ENCODE measurements at places on chromosomes 5 and 9.

- DNase-seq: no peak
These were observed 311.7 kb downstream of the TRIM36 start for GRCh38 chr5:114857941-114858551.

GRCh38 chr9:92709240-92709639, 39.3 kb upstream of the IPPK start:
- DNase-seq: no peak

GRCh38 chr5:147901599-147902039, 4.7 kb downstream of the C5orf46 start:
- no peak for DNase-seq

- DNase-seq: no peak
These were observed 9.5 kb downstream of the IRX2 start for GRCh38 chr5:2741956-2742355.

DNA sequence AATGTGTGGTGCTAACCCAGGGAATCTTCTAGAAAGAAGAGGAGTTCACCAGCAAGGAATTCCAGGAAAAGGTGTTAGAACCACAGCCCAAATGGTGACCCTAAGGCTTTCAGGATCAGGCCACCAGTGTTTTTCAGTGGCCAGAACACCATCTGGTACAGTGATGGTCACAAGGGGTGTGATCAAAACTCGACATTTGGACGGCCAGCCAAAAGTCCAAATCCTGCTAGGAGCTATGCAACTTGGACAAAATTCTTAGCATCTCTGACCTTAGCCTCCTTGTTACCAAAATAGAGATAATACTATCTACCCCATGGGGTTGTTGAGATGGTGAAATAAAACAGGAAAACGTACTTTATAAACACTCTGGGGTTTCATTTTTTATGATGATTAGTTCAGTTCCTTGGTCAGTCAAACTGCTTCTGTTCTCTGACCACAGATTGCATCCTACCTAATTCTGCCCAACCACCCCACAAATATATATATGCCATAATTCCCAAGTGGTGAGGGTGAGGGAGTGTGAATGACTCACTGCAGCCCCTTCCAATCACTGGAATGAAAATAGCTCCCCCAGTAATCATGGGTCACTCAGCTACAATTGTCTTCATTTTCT, 210.3 kb downstream of the CDK5RAP2 start:
- DNase-seq: no peak

- DNase-seq: peak; percentile 61
These were observed 482 bp downstream of the CD14 start for GRCh38 chr5:140632366-140633020.

- DNase-seq: no peak
These were observed 17.1 kb downstream of the F2R start for GRCh38 chr5:76733049-76733417.

- peak; percentile 68 for DNase-seq
These were observed 13.6 kb upstream of the COL27A1 start for GRCh38 chr9:114141553-114142402.

GRCh38 chr5:156722358-156722757, 127.7 kb upstream of the PPP1R2B start:
- DNase-seq: no peak

DNA sequence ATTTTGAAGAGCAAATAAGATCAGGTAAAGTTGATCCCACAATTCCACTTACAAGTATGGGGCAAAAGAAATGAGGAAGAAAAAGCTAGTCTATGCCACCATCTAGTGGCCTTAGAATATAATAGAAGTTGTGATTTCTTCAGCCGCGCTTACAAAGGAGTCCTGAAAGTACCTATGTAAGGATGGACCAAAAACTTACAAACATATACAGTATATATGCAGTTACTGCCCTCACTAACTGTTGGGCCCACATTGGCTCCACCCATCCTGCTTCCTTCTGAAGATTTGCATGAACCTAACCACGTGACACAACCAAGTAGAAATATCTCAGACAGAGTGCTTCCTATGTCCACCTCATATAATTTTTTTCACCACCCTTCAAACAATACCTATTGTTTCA, 11.7 kb upstream of the OR13D1 start:
- no peak for DNase-seq

GRCh38 chr5:40017135-40017534, 592.4 kb upstream of the DAB2 start:
- no peak for DNase-seq

DNA sequence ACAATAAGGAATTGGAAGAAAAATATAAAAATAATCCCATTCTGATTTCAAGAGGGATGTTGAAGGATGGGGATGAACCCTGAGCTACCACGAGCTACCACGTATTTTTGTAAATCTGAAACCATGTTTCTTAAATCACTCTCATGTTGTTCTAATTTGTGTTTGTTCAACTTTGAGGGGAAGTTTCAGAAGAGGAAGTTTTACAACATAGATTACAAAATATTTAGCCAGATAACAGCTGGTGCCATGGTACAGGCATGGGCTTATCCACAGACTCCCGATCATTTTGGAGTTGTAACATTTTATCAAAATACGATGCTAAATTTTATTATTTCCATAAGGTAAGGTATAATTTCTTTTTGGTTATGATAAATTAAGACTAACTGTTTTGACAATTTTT, 15.2 kb downstream of the CCDC125 start:
- no peak for DNase-seq

GRCh38 chr5:105593011-105593760, 2030.6 kb upstream of the NUDT12 start:
- DNase-seq: no peak

- DNase-seq: peak; percentile 43
These were observed 852 bp downstream of the ARHGEF37 start for GRCh38 chr5:149581931-149582768.

Data from testis (tissue), 5 donors.